H9 (cell line): ENCODE measurements at places on chromosomes 6 and 20. TPM values are rescaled to one million over a fixed set of nuclear protein-coding genes. Genes with fewer than 3 reads are reported as not detected.

GRCh38 chr20:14544688-14545087 is 207.3 kb upstream of the FLRT3 start:
- no peak overlapping the region for H3K27ac ChIP-seq
- H3K4me1 ChIP-seq = no peaks in the 10 kb centered on the region
- H3K36me3 ChIP-seq = no peaks in the 10 kb centered on the region
- no peak for DNase-seq
- H3K27me3 ChIP-seq = no peaks in the 10 kb centered on the region

GRCh38 chr6:154058963-154059680 is 20.1 kb downstream of the OPRM1 start:
- H3K4me3 ChIP-seq = no peak overlapping the region
- no peaks in the 10 kb centered on the region for H3K4me1 ChIP-seq
- no peaks in the 10 kb centered on the region for H3K27me3 ChIP-seq
- no peaks in the 10 kb centered on the region for H3K36me3 ChIP-seq
- no peak for DNase-seq
- H3K27ac ChIP-seq = no peak overlapping the region

- H3K36me3 ChIP-seq = no peaks in the 10 kb centered on the region
- no peaks in the 10 kb centered on the region for H3K27me3 ChIP-seq
- DNase-seq = no peak
- H3K4me1 ChIP-seq = no peaks in the 10 kb centered on the region
- H3K27ac ChIP-seq = no peak overlapping the region
- no peak overlapping the region for H3K4me3 ChIP-seq
These were observed 22.9 kb upstream of the NOL4L start for GRCh38 chr20:32607727-32608663.

- no peak overlapping the region for H3K4me3 ChIP-seq
- H3K27ac ChIP-seq = no peak overlapping the region
- DNase-seq = no peak
- H3K4me1 ChIP-seq = peaks cover 3% of the 10 kb centered on the region; the same call in 1 of the 2 replicates
- H3K36me3 ChIP-seq = no peaks in the 10 kb centered on the region
- H3K27me3 ChIP-seq = no peaks in the 10 kb centered on the region
These were observed 129.7 kb upstream of the AKAP12 start for GRCh38 chr6:151109869-151110575.

GRCh38 chr6:64335195-64335594 is 699.6 kb downstream of the PHF3 start:
- no peak overlapping the region for H3K27ac ChIP-seq
- no peaks in the 10 kb centered on the region; the same call in 2 of the 3 replicates for H3K36me3 ChIP-seq
- H3K4me1 ChIP-seq = no peaks in the 10 kb centered on the region
- DNase-seq = no peak
- no peak overlapping the region for H3K4me3 ChIP-seq
- no peaks in the 10 kb centered on the region for H3K27me3 ChIP-seq

DNA sequence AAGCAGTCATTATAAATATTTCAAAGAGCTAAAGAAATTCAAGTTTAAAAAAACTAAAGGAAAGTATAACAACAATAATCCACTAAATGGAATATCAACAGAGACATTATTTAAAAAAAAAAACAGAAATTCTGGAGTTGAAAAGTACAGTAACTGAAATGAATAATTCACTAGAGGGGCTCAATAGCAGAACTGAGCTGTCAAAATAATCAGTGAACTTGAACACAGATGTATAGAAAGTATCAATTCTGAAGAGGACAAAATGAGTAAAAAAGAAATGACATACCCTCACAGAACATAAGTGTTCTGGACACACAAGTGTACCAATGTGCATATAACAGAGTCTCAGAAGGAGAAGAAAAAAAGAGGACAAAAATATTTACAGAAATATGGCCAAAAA is 191.6 kb upstream of the RUNX2 start:
- H3K4me3 ChIP-seq = no peak overlapping the region
- H3K27me3 ChIP-seq = no peaks in the 10 kb centered on the region
- no peak for DNase-seq
- H3K4me1 ChIP-seq = no peaks in the 10 kb centered on the region
- H3K36me3 ChIP-seq = no peaks in the 10 kb centered on the region

- H3K27me3 ChIP-seq = no peaks in the 10 kb centered on the region
- peaks cover 14% of the 10 kb centered on the region for H3K36me3 ChIP-seq
- no peak overlapping the region for H3K27ac ChIP-seq
- H3K4me1 ChIP-seq = peaks cover 21% of the 10 kb centered on the region; the same call in 1 of the 2 replicates
These were observed 1.3 kb downstream of the PLCG1 start for GRCh38 chr20:41138475-41139226.

DNA sequence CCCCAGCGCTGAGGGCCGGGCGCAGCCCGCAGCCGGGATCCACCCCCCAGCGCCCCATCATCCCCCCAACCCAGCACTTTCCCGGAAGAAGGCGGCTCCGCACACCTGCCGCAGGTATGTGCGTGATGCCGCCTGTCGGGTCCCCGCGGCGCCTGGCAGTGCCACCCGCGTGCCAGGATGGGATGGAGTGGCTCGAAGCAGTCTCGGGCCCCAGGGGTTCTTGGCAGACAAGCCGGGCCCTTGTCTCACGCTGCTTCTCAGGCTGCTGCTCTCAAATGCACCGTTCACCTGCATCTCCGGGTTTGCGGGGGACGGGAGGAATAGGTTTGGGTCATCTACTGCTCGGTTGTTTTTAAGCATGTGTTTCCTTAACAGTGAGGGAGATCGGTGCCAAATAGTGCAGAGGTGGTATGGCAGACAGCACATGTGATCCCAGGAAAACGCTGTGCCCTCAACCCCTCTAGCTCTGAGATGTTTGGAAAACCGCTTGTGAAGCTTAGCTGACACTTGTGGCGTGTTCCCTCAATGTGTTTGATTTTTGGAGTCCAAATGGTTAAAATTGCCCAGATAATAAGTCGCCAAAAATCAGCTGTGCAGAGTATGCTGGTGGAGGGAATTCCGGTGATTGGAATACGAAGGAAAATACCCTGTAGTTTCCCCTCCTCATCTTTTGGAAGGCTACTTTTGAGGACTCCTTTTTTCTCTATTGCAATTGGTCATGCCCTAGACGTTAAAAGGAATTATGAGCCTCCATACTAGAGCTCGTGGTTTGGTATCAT is 926 bp downstream of the MYLIP start:
- H3K27ac ChIP-seq = no peak overlapping the region
- DNase-seq = peak; percentile 36
- H3K4me3 ChIP-seq = peak overlapping the region; percentile 95
- H3K27me3 ChIP-seq = no peaks in the 10 kb centered on the region
- peaks cover 21% of the 10 kb centered on the region for H3K36me3 ChIP-seq
- H3K4me1 ChIP-seq = peaks cover under 1% of the 10 kb centered on the region; the same call in 1 of the 2 replicates

GRCh38 chr6:85458782-85459181 is 8.9 kb downstream of the NT5E start:
- DNase-seq = no peak
- H3K4me1 ChIP-seq = peaks cover 11% of the 10 kb centered on the region; the same call in 1 of the 2 replicates
- H3K4me3 ChIP-seq = no peak overlapping the region
- H3K36me3 ChIP-seq = no peaks in the 10 kb centered on the region

GRCh38 chr6:168619560-168620314 is 178.8 kb downstream of the SMOC2 start:
- peaks cover 8% of the 10 kb centered on the region; the same call in 1 of the 3 replicates for H3K36me3 ChIP-seq
- no peaks in the 10 kb centered on the region for H3K27me3 ChIP-seq
- no peak overlapping the region for H3K27ac ChIP-seq
- no peak overlapping the region for H3K4me3 ChIP-seq
- H3K4me1 ChIP-seq = no peaks in the 10 kb centered on the region

- no peaks in the 10 kb centered on the region; the same call in 1 of the 2 replicates for H3K36me3 ChIP-seq
- no peaks in the 10 kb centered on the region for H3K4me1 ChIP-seq
- no peak overlapping the region for H3K4me3 ChIP-seq
- DNase-seq = no peak
These were observed 411.0 kb downstream of the C6orf118 start for GRCh38 chr6:164898412-164898811.

GRCh38 chr20:20953738-20954618 is 152.2 kb downstream of the LINC00237 start:
- H3K36me3 ChIP-seq = no peaks in the 10 kb centered on the region
- H3K27ac ChIP-seq = no peak overlapping the region
- H3K27me3 ChIP-seq = no peaks in the 10 kb centered on the region
- no peak overlapping the region for H3K4me3 ChIP-seq

DNA sequence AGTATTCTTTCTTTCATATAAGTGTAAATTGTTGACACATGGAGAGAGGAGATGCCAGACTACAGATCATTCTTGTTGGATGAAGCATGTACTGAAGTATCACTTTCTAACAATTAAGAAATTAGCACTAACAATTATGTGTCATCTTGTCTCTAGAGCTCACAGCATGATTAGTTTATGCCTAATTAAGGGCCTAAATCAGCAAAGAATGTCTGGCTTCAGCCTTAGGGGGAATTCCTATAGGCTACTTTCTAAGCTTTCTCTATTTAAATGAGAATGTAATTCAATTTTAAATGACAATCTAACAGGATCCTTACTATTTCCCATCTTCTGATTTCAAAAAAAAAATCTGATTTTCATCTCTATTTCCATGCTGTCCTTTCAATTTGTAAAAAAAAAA is 371.0 kb downstream of the EPHA7 start:
- peak overlapping the region; percentile 10 for H3K27ac ChIP-seq
- H3K4me1 ChIP-seq = no peaks in the 10 kb centered on the region; the same call in 1 of the 2 replicates
- no peaks in the 10 kb centered on the region for H3K36me3 ChIP-seq
- no peak for DNase-seq
- no peaks in the 10 kb centered on the region for H3K27me3 ChIP-seq

- H3K4me3 ChIP-seq = no peak overlapping the region
- H3K27me3 ChIP-seq = peaks cover 19% of the 10 kb centered on the region
- no peak for DNase-seq
These were observed 7.4 kb downstream of the DLL1 start for GRCh38 chr6:170283212-170284081.

DNA sequence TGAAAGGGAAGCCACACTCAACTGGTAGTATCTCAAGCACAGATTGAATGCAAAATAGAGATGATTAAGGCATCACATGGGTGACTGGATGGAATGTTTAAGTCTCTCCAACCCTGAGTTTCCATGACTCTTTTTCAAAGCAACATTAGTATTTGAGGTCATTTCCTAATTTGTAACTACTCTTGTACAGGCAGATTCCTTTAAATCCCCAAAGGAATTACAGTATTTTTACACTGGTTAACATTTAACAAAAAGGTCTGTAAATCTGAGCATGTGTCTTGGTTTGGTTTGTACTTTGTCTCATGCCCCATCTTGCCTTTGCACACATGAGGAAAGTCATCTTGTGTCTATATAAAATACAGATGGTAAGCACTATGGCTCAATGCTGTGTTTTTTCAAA is 15.1 kb downstream of the RMND1 start:
- peaks cover 2% of the 10 kb centered on the region; the same call in 2 of the 3 replicates for H3K36me3 ChIP-seq
- H3K4me3 ChIP-seq = no peak overlapping the region
- H3K27ac ChIP-seq = no peak overlapping the region
- no peaks in the 10 kb centered on the region for H3K4me1 ChIP-seq
- DNase-seq = no peak

DNA sequence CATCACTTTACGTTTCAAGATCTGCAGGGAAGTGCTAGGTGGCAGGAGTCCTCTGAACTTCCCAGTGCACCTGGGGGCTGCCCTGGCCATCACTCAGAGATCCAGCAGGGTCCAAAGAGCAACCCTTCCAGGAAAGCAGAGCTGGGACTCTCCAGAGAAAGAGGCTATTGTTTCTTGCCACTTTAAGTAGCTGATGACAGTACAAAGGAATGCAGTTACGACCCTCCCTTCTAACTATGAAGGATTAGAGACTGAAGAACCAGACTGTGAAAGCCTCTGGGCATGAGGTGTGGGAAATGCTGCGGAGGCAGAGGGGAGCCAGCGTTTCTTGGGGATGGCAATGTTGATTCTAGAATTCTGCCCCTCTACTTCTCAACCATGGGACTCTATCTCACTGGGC is 189.1 kb upstream of the SUPT3H start:
- no peaks in the 10 kb centered on the region for H3K36me3 ChIP-seq
- H3K27ac ChIP-seq = no peak overlapping the region
- no peaks in the 10 kb centered on the region for H3K27me3 ChIP-seq
- no peaks in the 10 kb centered on the region for H3K4me1 ChIP-seq
- no peak overlapping the region for H3K4me3 ChIP-seq
- DNase-seq = peak; percentile 31

GRCh38 chr6:44327096-44327495 is 13.9 kb upstream of the AARS2 start:
- DNase-seq = no peak
- no peaks in the 10 kb centered on the region for H3K36me3 ChIP-seq
- H3K27ac ChIP-seq = no peak overlapping the region
- 0 out of 2 replicates have a peak, but pooled peaks cover 3% of the 10 kb centered on the region for H3K27me3 ChIP-seq
- no peak overlapping the region for H3K4me3 ChIP-seq

DNA sequence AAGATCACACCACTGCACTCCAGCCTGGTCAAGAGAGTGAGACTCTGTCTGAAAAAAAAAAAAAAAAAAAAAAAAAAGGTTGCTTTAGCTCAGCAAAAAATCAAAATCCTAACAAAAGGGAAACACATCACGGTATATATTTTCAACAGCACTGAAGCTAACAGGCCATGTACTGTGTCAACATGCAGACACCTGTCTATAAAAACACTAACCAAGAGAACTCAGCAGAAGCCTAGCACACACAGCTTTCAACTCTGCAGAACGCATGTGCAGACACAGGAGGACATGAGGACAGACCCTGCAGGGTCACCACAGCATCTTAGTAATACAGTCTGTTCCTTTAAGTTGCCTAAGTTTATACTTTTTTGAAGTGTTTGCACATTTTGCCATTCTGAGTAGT is 13.5 kb downstream of the NINL start:
- H3K36me3 ChIP-seq = peaks cover 30% of the 10 kb centered on the region
- H3K27me3 ChIP-seq = no peaks in the 10 kb centered on the region
- no peaks in the 10 kb centered on the region for H3K4me1 ChIP-seq
- no peak for DNase-seq

GRCh38 chr6:26534681-26535465 is 3.3 kb upstream of the HMGN4 start:
- DNase-seq = no peak
- H3K4me3 ChIP-seq = peak overlapping the region; percentile 69; the same call in 2 of the 3 replicates
- peaks cover 1% of the 10 kb centered on the region; the same call in 1 of the 2 replicates for H3K36me3 ChIP-seq
- no peaks in the 10 kb centered on the region; the same call in 1 of the 2 replicates for H3K4me1 ChIP-seq
- H3K27me3 ChIP-seq = no peaks in the 10 kb centered on the region
- H3K27ac ChIP-seq = no peak overlapping the region

- peaks cover 13% of the 10 kb centered on the region for H3K36me3 ChIP-seq
- no peaks in the 10 kb centered on the region; the same call in 1 of the 2 replicates for H3K27me3 ChIP-seq
- H3K4me3 ChIP-seq = peak overlapping the region; percentile 45; the same call in 2 of the 3 replicates
- H3K4me1 ChIP-seq = no peaks in the 10 kb centered on the region; the same call in 1 of the 2 replicates
These were observed 11.1 kb downstream of the CDH4 start for GRCh38 chr20:61263084-61263695.

GRCh38 chr6:34855463-34855862 is 32.4 kb downstream of the TAF11 start:
- no peak overlapping the region for H3K27ac ChIP-seq
- no peak for DNase-seq
- H3K4me1 ChIP-seq = peaks cover 7% of the 10 kb centered on the region; the same call in 1 of the 2 replicates
- peaks cover 51% of the 10 kb centered on the region for H3K36me3 ChIP-seq

GRCh38 chr6:41716516-41717391 is 18.7 kb downstream of the TFEB start:
- no peaks in the 10 kb centered on the region for H3K27me3 ChIP-seq
- no peaks in the 10 kb centered on the region for H3K4me1 ChIP-seq
- no peak for DNase-seq
- no peak overlapping the region for H3K27ac ChIP-seq
- no peaks in the 10 kb centered on the region for H3K36me3 ChIP-seq
- no peak overlapping the region for H3K4me3 ChIP-seq

Gene LY6G6C
- 0.24 TPM in 1 of 2 replicates, not detected in the other for total RNA-seq

Gene DBNDD2
- 39.1 and 39.3 TPM in 2 replicates for total RNA-seq

Gene SIRPB2
- not detected in 2 replicates for total RNA-seq

Gene THBD
- 0.15 and 0.28 TPM in 2 replicates for total RNA-seq

Gene PEX6
- total RNA-seq = 15.5 and 15.6 TPM in 2 replicates

Gene SPATA25
- total RNA-seq = 1.8 and 2.4 TPM in 2 replicates

Gene DSP
- total RNA-seq = 47.9 and 48.9 TPM in 2 replicates

Gene RPL7L1
- total RNA-seq = 126 and 130 TPM in 2 replicates

Gene SAPCD1
- total RNA-seq = 3.2 and 4.3 TPM in 2 replicates

Gene CST11
- not detected in 2 replicates for total RNA-seq

Gene ANKRD66
- not detected in 2 replicates for total RNA-seq

Gene MARCKS
- 164 and 165 TPM in 2 replicates for total RNA-seq

Gene MUC21
- not detected in 2 replicates for total RNA-seq

Gene HLA-DMB
- 1.5 and 1.7 TPM in 2 replicates for total RNA-seq

Gene RIPOR2
- 5.0 and 5.1 TPM in 2 replicates for total RNA-seq
